ENCODE measurements at places on chromosomes 7 and 10.

DNA sequence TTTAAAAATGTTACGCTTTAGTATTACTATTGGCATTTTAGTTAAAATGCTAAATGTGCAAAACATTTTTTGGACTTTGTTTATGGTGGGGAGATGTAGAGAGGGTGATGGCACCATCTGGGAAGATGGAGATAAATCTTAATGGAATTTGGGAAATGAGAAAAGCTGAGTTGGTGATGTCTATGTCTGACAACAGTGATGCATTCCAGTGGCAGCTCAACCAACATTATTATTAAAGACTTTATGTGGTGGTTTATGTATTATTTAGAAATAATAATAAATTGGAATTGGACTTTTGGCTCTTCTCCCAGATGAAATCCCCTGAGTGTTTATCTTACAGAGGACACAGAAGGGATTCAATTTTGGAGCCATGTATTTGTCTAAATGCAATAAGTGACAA lies 77.6 kb downstream of the SEC23IP start:
- DNase-seq: no peak

GRCh38 chr10:61452655-61453641 lies at the start of gene TMEM26:
TMEM26 (minus strand) TSS chr10:61453381; CDS start chr10:61453081, 300 bp downstream.
- DNase-seq: no peak

- DNase-seq: no peak
Observed at GRCh38 chr7:135169964-135170273, 588 bp downstream of the CYREN start.

GRCh38 chr7:158748335-158748734 lies 43.7 kb upstream of the NCAPG2 start:
- DNase-seq: no peak

- DNase-seq: no peak
Observed at GRCh38 chr10:79063661-79064492, 4.9 kb upstream of the ZMIZ1 start.

- DNase-seq: no peak
Observed at GRCh38 chr7:66331883-66332282, 126.7 kb downstream of the TPST1 start.

DNA sequence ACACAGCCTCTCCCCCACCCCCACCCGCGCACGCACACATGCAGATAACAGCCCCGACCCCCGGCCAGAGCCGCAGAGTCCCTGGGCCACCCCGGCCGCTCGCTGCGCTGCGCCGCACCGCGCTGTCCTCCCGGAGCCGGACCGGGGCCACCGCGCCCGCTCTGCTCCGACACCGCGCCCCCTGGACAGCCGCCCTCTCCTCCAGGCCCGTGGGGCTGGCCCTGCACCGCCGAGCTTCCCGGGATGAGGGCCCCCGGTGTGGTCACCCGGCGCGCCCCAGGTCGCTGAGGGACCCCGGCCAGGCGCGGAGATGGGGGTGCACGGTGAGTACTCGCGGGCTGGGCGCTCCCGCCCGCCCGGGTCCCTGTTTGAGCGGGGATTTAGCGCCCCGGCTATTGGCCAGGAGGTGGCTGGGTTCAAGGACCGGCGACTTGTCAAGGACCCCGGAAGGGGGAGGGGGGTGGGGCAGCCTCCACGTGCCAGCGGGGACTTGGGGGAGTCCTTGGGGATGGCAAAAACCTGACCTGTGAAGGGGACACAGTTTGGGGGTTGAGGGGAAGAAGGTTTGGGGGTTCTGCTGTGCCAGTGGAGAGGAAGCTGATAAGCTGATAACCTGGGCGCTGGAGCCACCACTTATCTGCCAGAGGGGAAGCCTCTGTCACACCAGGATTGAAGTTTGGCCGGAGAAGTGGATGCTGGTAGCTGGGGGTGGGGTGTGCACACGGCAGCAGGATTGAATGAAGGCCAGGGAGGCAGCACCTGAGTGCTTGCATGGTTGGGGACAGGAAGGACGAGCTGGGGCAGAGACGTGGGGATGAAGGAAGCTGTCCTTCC lies 620 bp downstream of the EPO start:
- DNase-seq: no peak

DNA sequence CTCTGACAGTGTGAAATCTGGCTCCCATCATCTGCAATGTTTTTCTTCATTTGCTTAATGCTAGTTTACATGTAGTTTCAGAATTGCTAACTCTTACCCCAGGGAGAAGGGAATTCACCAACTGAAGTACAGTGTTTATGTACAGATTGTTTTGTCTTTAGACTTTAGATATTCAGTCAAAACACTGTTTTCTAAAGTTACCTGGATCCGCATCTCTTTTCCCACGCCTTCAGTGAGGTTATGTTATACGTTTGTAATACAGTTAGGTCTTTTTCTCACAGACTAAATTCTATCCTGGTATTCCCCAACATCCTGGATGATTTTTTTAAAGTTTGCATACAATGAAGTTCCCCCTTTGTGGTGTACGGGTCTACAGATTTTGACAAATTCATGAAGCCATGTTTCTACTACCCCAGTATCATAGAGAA lies 3.2 kb upstream of the LYZL1 start:
- no peak for DNase-seq

Data from LNCaP clone FGC (cell line).